Ovary (tissue), 10 donors: ENCODE measurements at places on chromosomes 2 and 18. TPM values are rescaled to one million over a fixed set of nuclear protein-coding genes. Genes with fewer than 3 reads are reported as not detected.
A peak's percentile ranks its signal among the peaks of the same experiment; 100 is the strongest.

Gene DPYSL5
- 0.17 TPM for total RNA-seq

Gene HOXD12
- total RNA-seq = not detected

Gene MROH2A
- not detected for total RNA-seq

- no peak overlapping the region for H3K4me3 ChIP-seq
- H3K27ac ChIP-seq = peak overlapping the region; percentile 95
- peaks cover 18% of the 10 kb centered on the region for H3K4me1 ChIP-seq
- no peak for DNase-seq
- H3K27me3 ChIP-seq = no peaks in the 10 kb centered on the region
- no peaks in the 10 kb centered on the region for H3K36me3 ChIP-seq
Measured at GRCh38 chr2:237888389-237888788, 29.0 kb downstream of the RAMP1 start.

GRCh38 chr2:148553332-148553887, 91.1 kb upstream of the EPC2 start:
- H3K27ac ChIP-seq = peak overlapping the region; percentile 11
- no peaks in the 10 kb centered on the region for H3K36me3 ChIP-seq
- H3K4me1 ChIP-seq = no peaks in the 10 kb centered on the region
- DNase-seq = no peak
- no peaks in the 10 kb centered on the region for H3K27me3 ChIP-seq
